CD4-positive, alpha-beta T cell treated with Interleukin-12 subunit alpha and Interleukin-12 subunit beta, for 1 hour (primary cell): ENCODE measurements at places on chromosomes 4 and X.

DNA sequence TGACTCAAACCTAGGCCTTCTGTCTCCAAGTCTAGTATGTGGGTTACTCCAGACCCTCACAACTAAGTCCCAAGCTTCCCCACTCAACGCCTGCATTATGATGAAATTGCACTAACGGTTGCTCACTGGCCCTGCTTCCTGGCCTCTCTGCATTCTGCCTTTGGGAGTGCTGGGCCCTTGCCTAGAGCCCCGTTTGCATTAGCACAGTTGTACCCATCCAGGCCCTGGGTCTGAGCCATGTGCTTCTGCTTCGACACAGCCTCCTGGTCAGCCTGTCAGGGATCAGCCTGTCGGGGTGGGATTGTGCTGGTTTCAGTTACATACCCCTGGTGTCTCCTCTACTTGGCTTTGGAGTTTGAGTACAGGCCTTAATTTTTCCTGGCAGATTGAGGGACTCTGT, 58.4 kb downstream of the DCUN1D4 start:
- DNase-seq = no peak

DNA sequence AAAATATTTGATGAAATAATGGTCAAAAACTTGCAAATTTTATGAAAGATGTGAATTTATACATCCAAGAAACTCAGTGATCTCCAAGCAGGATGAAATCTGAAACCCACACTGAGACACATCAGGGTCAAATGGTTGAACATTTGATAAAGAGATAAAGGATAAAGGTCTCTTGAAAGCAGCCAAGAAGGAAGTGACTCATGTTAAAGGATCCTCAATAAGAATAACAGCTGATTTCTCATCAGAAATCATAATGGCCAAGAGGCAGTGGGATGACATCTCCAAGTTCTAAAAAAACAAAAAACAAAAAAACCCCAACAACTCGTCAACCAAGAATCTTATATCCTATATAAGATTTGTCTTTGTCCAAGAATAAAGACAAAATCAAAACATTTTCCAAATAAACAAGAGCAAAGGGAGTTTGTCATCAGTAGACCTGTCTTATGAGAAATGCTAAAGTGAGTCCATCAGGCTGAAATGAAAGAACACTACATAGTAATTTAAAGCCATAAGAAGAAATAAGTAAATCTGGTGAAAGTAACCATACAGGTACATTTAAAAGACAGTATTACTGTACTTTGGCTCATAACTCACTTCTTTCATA, 121.7 kb downstream of the PDS5A start:
- no peak for DNase-seq

- DNase-seq = no peak
These were observed 76.0 kb upstream of the DDX60 start for GRCh38 chr4:168394556-168394955.

DNA sequence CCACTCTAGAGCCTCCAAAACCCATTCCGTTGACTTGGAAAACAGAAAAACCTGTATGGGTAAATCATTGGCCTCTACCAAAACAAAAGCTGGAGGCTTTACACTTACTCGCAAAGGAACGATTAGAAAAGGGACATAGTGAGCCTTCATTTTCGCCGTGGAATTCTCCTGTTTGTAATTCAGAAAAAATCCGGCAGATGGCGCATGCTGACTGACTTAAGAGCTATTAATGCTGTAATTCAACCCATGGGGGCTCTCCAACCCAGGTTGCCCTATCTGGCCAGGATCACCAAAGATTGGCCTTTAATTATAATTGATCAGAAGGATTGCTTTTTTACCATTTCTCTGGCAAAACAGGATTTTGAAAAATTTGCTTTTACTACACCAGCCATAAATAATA, 60.8 kb downstream of the ZNF732 start:
- peak; percentile 71 for DNase-seq

- DNase-seq = no peak
These were observed 225.6 kb upstream of the LCORL start for GRCh38 chr4:18247189-18247588.

DNA sequence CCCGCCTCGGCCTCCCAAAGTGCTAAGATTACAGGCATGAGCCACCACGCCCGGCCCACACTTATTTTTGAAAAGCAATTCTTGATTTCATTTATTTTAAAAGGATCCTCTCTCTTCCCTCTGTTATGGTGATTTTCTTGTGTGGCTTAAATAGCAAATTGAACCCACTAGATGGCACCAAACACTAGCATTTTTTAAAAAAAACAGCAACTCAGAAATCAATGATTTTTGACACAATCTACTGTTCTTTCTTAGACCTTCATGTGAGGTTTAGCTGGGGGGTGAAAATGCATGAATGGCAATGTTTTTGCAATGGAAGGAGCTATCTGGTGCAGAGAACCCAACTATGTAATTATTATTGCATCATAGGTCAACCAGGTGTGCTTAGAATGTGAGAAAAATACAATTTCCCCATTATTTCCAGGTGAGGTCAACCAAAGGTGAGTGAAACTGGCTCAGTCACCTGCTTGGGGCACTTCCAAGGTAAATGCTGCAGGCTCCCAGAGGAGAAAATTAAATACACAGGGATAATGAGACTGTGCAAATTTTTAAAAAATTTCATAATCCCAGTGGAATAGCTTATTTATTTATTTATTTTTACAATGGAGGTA, 226.7 kb upstream of the PRKX start:
- peak; percentile 0 for DNase-seq

- no peak for DNase-seq
These were observed 1293.9 kb downstream of the FSTL5 start for GRCh38 chr4:160869899-160870298.

GRCh38 chr4:65589331-65589730, 81.0 kb downstream of the EPHA5 start:
- DNase-seq = no peak

DNA sequence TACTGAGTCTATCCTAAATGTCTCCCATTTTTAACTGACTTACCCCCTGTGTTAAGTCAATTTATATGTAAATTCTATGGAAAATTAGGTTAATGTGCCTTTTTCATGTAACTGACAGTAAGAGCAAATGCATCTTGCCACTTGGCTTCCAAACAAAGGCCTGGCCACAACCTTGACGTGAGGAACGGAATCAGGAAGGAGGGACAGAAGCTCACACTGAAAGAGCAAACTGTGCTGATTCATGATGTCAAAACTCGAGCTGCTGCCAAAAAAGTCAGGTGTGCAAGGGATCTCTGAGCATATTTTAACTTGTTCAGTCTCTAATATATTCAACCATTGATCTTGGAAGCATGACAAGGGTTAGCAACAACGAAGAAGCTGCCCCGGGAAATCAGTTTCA, 35.8 kb downstream of the GPM6A start:
- no peak for DNase-seq

- DNase-seq = no peak
These were observed 49.9 kb upstream of the PDLIM3 start for GRCh38 chr4:185585211-185585610.

GRCh38 chr4:948936-949300, 16.7 kb downstream of the TMEM175 start:
- DNase-seq = no peak

DNA sequence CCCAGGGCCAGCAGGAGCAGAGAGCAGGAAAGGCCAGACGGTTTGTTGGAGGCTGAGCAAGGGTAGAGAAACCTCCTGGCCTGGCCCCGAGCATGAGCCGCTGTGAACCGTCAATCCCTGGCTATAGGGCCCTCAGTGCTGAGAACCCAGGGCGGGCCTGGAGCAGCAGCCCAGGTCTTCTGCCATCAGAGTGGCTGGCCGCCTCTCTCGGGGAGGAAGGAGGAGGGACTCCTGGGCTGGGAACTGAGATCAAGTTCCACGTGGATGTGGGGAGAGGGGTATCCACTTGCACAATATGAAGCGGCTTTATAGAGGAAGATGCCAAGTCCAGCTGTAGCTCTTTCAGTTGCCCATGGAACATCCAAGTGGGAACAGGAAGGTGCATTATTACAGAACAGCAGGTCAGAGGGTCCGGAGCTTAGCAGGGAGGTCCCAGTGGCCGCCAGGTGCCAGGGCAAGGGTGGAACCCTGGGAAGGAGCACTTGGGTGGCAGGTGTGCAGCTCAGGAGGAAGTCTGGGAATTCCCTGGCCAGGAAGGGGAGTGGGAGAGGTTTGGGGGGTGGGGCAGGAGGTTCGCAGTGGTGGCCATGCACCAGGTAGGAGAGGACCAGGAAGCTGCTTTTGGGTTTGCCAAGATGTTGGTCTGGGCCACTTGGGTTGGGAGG, 31.7 kb upstream of the CRMP1 start:
- no peak for DNase-seq

DNA sequence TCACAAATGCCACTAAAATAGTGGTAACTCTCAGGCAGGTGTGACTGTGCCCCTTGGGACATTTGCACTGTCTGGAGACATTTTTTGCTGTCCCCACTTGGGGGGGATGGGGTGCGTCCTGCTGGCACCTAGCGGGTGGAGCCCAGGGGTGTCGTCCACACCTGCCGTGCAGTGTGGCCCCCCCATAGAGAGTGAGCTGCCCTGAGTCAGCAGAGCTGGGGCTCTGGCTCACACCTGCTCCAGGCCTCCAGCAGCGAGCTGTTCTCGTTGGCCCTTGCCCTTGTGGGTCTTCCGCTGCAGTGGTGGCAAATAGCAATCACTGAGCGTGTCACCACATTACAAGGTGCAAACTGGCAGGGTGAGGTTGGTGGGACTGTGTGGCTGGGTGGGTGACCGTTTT, 64.6 kb downstream of the CLDN34 start:
- no peak for DNase-seq

DNA sequence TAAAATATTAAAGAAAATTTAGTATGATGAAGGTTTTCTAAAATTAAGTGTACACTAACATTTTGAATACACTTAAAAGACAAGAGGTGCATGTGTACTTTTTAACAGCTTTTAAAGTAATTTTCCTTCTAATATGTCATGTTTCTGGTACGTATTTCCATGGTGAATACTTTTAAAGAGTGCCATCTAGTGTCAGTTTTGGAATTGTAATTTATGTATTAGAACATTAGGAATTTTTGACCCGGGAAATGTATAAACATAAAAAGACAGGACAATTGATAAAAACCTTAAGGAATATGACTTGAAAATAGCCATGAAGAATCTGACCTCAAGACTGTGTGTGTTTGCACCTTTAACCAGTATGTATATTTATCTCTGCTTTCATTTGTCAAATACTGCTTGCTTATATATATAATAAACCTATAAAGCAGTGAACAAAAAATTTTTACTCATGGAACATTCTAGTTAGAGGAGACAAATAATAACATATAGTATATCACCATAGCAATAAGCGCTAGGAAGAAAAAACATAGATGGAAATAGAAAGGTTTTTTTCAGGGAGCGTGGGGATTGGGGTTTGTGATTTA, 7.2 kb downstream of the GSTCD start:
- DNase-seq = peak; percentile 30

GRCh38 chr4:23986270-23986669, 96.4 kb upstream of the PPARGC1A start:
- DNase-seq = no peak
